Kidney tubule cell (primary cell): ENCODE measurements at places on chromosomes 1 and 21.

DNA sequence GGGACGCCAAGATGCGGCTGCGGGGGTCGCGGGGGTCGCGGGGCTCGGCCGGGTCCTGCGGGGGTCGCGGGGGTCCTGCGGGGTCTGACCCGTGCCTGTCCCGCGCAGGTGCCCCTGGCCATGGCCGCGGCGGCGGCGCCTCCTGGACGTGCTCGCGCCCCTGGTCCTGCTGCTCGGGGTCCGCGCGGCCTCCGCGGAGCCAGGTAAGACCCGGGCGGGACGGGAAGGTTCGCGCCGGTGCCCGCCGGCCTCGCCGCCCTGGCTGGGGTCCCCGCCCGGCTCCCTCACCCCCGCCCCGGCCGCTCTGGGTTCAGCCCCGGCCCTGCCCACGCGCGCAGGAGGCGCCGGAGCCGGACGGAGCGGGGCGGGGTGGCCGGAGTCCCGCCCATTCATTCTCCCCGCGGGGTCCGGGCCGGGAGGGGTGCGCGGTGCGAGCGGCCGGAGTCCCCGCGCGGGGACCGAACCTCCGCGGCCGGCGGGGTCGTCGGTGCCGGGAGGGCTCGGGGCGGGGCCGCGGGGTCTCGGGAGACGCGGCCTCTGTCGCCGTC, 380 bp downstream of the COL18A1 start:
- peak; percentile 60 for DNase-seq

GRCh38 chr21:39451332-39452206, at the start of gene SH3BGR:
Gene SH3BGR (plus strand): TSS chr21:39451970. CDS start chr21:39452097, 127 bp downstream.
- DNase-seq = peak; percentile 38

DNA sequence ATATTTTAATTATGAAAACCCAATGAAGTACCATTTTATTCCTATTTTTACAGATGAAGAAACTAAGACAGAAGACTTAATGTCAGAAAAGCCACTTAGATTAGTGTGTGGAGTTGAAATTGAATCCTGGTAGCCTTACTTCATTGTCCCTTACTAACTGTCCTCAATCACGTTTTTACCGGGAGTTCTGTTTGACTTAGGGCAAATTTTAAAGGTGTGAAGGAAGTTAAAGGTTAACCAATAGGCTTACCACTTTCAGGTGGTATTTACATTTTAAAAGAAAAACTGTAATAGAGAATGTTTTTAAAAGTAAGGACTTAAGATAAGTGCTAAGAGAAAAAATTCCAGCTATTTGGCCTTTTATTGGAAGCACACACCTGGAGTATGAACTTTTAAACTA, 12.4 kb downstream of the RRP15 start:
- no peak for DNase-seq

- DNase-seq = peak; percentile 83
These were observed 17.9 kb downstream of the MTX1 start for GRCh38 chr1:155226188-155226909.

GRCh38 chr1:180633057-180634056, 1.5 kb downstream of the XPR1 start:
- peak; percentile 20 for DNase-seq
